Cardiac septum (tissue), 1 donor: ENCODE measurements at places on chromosomes 16 and 17.

GRCh38 chr17:67056746-67057490, 12.6 kb downstream of the CACNG1 start:
- peak; percentile 69 for DNase-seq

GRCh38 chr16:86391486-86391885, 118.8 kb upstream of the FOXF1 start:
- no peak for DNase-seq

DNA sequence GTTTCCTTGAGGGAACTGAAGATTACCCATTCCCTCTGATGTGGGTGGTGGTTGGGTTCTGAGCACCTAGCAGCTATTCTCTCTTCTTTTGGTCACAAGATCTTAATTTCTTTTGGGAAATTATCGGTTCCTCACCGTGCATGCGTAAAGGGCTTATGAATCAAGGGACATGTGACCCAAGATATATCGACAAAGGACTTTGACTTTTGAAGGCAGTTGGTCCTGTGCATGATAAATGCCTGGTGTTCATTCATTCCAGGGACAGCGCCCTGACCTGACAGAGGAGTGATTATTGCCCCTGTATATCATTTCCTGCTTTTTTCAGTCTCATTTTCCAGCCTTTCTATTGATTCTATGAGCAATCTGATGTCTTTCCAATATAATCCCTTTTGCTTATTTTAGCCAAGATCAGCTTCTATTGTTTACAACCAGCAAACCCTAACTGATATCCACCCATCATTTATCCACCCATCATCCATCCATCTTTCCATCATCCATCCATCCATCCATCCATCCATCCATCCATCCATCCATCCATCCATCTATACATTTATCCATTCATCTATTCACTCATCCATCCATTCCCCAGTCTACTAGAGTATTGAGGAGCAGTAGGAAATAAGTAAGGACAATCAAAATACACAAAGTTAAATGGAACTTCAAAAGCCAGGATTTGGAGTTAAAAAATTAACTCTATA, 25.1 kb downstream of the ASIC2 start:
- no peak for DNase-seq

GRCh38 chr16:20883554-20884239, 16.5 kb downstream of the DCUN1D3 start:
- no peak for DNase-seq

DNA sequence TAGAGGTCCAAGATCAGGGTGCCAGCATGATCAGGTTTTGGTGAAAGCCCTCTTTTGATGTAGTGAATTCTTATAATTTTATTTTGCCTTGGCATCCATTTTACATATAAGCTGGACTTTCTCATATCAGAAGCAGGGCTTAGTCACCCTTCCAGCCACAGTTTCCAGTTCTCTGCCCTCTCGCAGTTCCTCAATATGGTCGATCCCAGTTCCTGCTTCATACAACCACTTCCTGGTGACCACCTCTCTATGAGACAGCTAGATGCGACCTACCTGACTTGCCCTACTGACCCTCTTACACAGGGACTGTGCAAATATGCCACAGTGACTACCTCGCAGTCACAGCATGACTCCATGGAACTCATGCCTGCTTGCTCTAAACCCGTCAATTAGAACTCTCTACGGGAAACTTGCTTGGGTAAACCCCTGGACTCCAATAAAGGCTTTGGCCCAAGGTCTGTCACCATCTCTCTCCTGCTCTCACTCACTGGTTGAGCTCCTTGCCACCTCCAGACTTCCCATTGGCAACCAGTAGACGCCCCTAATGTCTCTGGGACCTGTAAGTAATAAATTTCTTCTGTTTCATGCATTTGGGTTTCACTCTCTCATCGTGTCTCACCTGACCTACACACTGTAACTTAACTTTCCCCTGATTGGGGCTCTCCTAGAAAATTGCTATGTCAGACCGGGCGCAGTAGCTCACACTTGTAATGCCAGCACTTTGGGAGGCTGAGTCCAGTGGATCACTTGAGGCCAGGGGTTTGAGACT, 21.4 kb downstream of the CD300LG start:
- no peak for DNase-seq

GRCh38 chr16:12061336-12062055, 85.0 kb downstream of the SNX29 start:
- DNase-seq, result peak; percentile 51

DNA sequence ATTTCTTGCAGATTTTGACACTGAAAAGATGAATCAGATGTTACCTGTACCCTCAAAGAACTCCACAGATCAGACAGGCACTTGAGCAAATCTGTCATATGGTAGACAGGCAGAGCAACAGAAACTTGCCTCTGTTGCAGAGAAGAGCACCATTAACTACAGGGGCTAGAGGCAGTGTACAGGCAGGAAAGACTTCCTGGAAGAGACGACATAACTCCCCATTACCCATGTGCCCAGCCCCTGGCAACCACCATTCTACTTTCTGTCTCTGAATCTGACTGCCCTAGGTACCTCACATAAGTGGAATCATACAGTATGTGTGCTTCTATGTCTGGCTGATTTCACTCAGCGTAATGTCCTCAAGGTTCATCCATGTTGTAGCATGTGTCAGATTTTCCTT, 15.5 kb downstream of the GFOD2 start:
- no peak for DNase-seq

GRCh38 chr16:8686879-8687278, 12.5 kb downstream of the ABAT start:
- no peak for DNase-seq

DNA sequence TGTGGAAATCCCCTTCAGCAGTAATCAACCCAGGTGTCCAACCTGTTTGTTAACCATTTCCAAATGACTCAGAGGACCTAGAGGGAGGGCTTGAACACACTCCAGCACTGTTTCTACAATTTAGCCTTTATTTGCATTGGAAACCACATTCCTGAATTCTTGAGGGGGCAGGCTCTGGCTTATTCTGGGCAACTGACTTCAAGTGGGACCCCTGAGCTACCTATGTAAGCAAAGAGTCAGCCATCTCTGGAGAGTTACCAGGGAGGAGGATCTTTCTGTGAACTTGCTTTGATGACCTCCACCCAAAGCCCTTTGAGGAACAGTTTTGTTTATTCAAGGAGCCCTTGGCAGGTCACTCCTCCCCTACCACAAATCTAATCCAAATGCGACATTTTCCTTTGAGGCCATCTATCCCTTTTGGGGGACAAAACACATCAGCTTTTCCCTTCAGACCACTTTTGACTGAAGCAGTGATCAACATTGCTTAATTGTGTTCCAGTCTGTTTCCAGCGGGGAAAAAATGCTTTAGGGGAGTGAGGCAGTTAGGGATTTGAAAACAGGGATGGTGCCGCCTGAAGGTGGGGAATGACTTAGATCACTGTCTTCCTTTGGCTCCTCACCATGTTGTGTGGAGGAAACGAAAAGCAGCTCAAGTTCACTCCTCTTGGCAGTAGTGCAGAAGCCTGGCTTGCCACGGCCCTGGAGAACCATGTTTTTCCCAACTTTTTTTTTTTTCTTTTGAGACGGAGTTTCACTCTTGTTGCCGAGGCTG, 46.2 kb downstream of the TUBD1 start:
- no peak for DNase-seq

- DNase-seq, result no peak
Measured at GRCh38 chr17:80101946-80102663, 724 bp downstream of the GAA start.

GRCh38 chr17:50660887-50661345, 26.2 kb downstream of the ABCC3 start:
- DNase-seq, result no peak

- no peak for DNase-seq
Measured at GRCh38 chr17:35984140-35984539, 2.4 kb downstream of the CCL14 start.

DNA sequence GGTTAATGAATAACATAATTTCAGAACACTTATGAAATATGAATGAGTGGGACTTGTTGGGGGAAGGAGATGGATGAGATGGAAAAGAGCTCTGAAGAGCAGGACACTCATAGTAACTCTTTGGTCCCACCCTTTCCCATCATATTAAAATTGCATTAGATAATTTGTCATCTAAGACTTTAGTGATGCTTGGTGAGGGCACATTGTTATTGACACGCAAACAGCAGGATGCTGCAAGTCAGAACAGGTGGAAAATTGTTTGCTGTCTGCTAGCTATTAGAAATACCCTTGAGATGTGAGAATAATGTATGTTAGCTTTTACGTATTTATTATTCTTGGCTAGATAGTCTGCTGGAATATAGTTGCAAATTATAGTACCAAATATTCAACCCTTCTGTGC, 75.7 kb downstream of the TANC2 start:
- no peak for DNase-seq

GRCh38 chr17:43816336-43817320, 16.3 kb downstream of the MPP3 start:
- DNase-seq, result no peak

- DNase-seq, result no peak
Measured at GRCh38 chr17:66751771-66752170, 83.1 kb upstream of the CACNG5 start.

DNA sequence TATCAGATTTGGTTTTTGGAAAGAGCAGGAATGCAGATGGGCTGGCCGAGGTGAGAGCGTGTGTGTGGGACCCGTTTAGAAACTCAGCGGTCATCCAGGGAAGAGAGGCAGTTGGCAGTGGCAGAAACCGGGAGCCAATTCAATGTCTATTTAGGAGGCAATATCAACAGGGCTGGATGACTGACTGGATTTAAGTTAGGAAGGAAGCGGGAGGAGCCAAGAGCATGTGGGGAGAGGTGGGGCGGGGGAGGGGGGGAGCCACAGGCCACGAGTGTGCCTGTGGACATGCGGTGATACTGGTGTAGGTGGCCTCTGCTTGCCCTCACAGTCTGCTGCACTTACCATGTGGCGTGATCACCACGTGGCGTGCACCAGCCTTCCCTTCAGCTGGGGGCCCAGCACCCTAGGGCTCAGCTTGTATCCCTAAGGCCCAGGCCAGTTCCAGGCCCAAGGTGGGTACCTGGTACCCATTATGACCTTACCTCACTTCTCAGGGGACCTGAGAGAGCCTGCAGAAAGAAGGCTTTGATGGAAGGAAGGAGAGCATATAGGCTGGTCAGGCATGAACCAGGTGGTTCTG, 10.8 kb upstream of the TPPP3 start:
- DNase-seq, result no peak

- peak; percentile 61 for DNase-seq
Measured at GRCh38 chr17:78677303-78678221, 100.4 kb upstream of the DNAH17 start.

DNA sequence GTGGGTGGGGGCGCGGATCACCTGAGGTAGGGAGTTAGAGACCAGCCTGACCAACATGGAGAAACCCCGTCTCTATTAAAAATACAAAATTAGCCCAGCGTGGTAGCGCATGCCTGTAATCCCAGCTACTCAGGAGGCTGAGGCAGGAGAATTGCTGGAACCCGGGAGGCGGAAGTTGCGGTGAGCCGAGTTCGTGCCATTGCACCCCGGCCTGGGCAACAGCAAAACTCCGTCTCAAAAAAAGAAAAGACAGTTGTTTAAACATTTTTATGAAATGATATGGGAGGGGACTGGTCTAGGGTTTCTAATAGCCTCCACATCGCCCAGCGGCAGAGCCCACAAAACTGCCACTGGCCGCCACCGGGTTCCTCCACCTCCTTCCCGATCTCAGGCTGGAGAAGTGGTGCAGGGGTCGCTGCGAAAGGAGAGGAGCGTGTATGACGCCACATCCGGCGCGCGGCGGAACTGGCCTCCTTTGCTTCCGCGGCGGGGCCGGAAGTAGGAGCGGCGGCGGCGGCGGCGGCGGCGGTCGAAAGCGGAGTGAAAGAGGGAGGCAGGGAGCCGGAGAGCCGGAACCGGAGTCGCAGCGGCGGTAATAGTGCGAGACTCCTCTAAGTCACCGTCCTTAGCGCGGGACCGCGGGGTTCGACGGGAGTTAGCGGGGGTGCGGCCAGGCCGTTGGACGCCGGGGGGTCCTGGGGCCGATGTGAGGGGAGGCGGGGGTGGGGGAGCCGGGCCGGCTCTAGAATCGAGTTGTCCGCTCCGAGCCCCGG, at the start of gene PPP4C:
Gene PPP4C, plus strand, starts transcription at position 492 of the 773 bp plus-strand sequence. CDS start 384 bp downstream, outside the sequence.
- DNase-seq, result peak; percentile 96

GRCh38 chr16:78303946-78304345, 204.5 kb downstream of the WWOX start:
- no peak for DNase-seq

GRCh38 chr16:53752560-53752959, 48.6 kb downstream of the FTO start:
- no peak for DNase-seq

GRCh38 chr17:83099570-83100181, 20.3 kb downstream of the METRNL start:
- DNase-seq, result no peak

DNA sequence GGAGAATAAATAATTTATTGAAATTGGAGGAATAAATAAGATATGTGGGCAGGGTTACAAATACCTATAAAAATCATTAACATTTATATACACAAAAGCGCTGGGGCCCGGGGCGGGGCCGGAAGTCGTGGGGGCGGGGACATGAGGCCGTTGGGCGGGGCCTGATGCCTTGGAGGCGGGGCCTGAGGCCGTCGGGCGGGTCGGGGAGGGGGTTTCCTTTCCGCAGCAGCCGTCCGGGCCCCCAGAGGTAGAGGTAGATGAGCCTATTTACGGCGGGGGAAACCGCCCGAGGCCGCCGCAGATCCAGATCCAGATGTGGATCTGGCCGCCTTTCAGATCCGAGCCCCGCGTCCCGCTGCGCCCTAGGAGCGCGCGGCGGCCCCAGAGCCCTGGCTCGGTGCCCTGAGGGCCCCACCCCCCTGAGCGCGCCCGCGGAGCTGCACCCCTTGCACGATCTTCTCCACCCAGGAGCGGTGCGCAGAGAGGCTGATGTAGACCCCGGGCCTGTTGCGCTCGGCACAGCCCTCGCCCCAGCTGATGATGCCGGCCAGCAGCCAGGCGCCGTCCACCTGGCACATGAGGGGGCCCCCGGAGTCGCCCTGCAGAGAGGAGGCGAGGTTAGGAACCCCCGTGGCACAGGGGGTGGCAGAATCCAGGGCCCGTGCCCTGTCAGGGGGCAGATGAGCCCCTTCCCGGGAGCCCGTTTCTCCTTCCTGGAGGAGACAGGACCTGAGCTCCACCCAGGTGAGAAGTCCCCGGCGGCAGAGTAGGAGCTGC, 5.1 kb downstream of the PRSS22 start:
- peak; percentile 19 for DNase-seq

- no peak for DNase-seq
Measured at GRCh38 chr16:85564277-85565051, 48.7 kb upstream of the GSE1 start.

DNA sequence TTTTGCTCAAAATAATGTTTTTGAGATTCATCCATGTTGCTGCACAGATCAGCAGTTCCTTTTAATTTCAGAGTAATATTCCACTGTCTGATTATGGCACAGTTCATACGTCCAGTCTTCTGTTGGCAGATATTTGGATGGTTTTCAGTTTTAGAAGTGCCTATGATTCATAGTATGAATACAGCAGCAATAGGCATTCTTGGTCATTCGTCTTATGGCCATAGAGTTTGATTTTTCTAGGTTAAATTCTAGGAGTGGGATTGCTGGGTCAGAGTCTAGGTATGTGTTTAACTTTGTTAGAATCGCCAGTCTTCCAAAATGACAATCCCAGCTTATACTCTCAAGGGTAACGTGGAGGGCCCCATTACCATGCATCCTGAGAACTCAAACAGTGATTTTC, 11.5 kb upstream of the IL34 start:
- DNase-seq, result no peak
